Right ventricle myocardium inferior (tissue), 1 donor: ENCODE measurements at places on chromosomes 3 and 15. TPM values are rescaled to one million over a fixed set of nuclear protein-coding genes. Genes with fewer than 3 reads are reported as not detected.

DNA sequence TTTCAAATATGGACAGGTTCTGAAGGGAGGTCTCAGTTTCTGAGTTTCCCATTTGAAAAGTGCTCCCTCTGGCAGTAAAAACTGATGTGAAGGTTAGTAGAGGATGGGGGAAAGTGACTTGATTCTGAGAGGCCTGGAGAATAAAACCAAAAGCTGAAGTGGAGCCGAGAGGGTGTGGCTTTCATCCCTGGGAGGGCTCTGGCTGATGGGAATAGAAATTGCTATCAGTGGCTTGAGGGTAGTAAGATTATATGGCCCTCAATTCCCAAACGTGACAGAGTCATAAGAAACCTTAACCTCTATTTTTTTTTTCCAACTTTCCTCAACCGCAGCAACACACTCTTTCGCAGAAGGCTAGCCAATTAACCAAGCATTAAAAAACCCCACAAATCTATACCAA is 185.9 kb downstream of the MEIS2 start:
- DNase-seq: no peak

GRCh38 chr15:63532307-63532744 is 27.9 kb downstream of the USP3 start:
- no peak for DNase-seq

REC114 gene
- total RNA-seq: 0.60 TPM

OGG1 gene
- total RNA-seq: 10.5 TPM

VEPH1 gene
- 0.41 TPM for total RNA-seq

SAMD7 gene
- not detected for total RNA-seq
